Osteoblast (primary cell): ENCODE measurements at places on chromosomes 2 and 18. TPM values are rescaled to one million over a fixed set of nuclear protein-coding genes. Genes with fewer than 3 reads are reported as not detected.

Gene ANKRD30B
- total RNA-seq = 6.9 and 11.5 TPM in 2 replicates

Gene AMER3
- total RNA-seq = not detected in 2 replicates

Gene CDH20
- total RNA-seq = not detected in 2 replicates

Gene SCN9A
- 1.8 and 2.1 TPM in 2 replicates for total RNA-seq

Gene CENPO
- total RNA-seq = 8.0 and 9.1 TPM in 2 replicates

Gene CAD
- 28.6 and 30.8 TPM in 2 replicates for total RNA-seq

DNA sequence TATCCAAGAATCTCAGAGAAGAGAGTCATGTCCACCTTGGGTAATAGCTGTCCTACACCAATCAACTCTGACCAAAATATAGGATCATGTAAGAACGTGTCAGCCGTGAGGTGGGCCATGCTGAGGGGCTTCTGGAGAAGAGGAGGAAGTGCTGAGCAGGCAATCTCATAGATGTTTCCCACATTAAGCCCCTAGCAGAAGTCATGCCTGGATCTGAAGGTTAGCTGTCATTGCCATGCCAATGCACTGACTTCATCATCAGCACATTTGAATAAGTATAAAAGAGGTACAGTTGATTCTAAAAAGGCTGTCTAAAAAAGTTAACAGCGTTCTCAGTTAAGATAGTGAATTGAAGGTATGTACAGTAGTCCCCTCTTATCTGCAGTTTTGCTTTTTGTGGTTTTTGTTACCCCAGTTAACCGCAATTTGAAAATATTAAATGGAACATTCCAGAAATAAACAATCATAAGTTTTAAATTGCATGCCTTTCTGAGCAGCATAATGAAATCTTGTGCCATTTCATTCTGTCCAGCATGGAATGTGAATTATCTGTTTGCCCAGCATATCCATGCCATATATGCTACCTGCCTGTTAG is 67.2 kb upstream of the TMEM17 start:
- DNase-seq = no peak

GRCh38 chr2:14011190-14011589 is 621.3 kb upstream of the LRATD1 start:
- DNase-seq = peak; percentile 6

DNA sequence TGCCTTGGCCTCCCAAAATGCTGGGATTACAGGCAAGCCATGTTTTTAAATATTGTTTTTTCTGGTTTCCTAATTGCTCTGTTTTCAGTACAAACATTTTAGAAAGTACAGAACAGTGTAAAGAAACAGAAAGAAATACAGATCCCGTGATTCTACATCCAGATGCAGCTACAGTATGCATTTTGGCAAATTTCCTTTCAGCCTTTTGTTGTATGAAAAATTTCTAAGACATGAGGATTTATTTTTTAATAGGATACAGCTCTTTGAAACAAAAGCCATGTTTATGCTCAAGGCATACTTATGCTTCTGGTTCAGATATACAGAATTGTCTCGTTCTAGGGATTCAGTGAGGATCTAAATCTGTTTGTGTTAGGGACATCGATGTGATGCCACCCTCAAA is 109.5 kb downstream of the MAP2 start:
- DNase-seq = no peak

- no peak for DNase-seq
Observed at GRCh38 chr2:8737571-8738175, 55.8 kb downstream of the ID2 start.

GRCh38 chr2:138718405-138718804 is 61.8 kb downstream of the NXPH2 start:
- no peak for DNase-seq
